ENCODE measurements at places on chromosomes 12 and 14. TPM values are rescaled to one million over a fixed set of nuclear protein-coding genes. Genes with fewer than 3 reads are reported as not detected.

The PPP1R1A gene
- total RNA-seq = 0.54 TPM

The TMPO gene
- total RNA-seq = 16.6 TPM

The NPAS3 gene
- total RNA-seq = 0.10 TPM

The TMEM30B gene
- not detected for total RNA-seq

The RD3L gene
- not detected for total RNA-seq

The MBIP gene
- 13.5 TPM for total RNA-seq

The DPPA3 gene
- total RNA-seq = not detected

The CELA1 gene
- total RNA-seq = not detected

The PROX2 gene
- total RNA-seq = not detected

The TAS2R43 gene
- not detected for total RNA-seq

The CCDC196 gene
- not detected for total RNA-seq

The TAS2R9 gene
- total RNA-seq = not detected

The TGM1 gene
- total RNA-seq = 0.73 TPM

The SLC2A13 gene
- 12.0 TPM for total RNA-seq

The CCDC38 gene
- total RNA-seq = not detected

The LRFN5 gene
- total RNA-seq = 19.6 TPM

The ARHGEF40 gene
- 53.6 TPM for total RNA-seq

The ALX1 gene
- 0.54 TPM for total RNA-seq

The FAM222A gene
- total RNA-seq = 0.64 TPM
